ENCODE measurements at places on chromosomes 13 and 19. TPM values are rescaled to one million over a fixed set of nuclear protein-coding genes. Genes with fewer than 3 reads are reported as not detected.

The NLRP5 gene
- not detected for total RNA-seq

The INSR gene
- 22.8 TPM for total RNA-seq

The NXNL1 gene
- not detected for total RNA-seq

The FBXW9 gene
- total RNA-seq = 6.9 TPM

The RASIP1 gene
- total RNA-seq = 15.0 TPM

The PVR gene
- 67.9 TPM for total RNA-seq

The NAA16 gene
- 20.3 TPM for total RNA-seq

The MIA gene
- not detected for total RNA-seq

The CPT1C gene
- total RNA-seq = 6.2 TPM

The WDR88 gene
- total RNA-seq = not detected

The ATP5F1D gene
- 161 TPM for total RNA-seq

The CD209 gene
- 9.2 TPM for total RNA-seq

The ALKBH7 gene
- total RNA-seq = 52.8 TPM

The CPB2 gene
- total RNA-seq = 5.1 TPM

The ZNF556 gene
- not detected for total RNA-seq

The BRCA2 gene
- 10.5 TPM for total RNA-seq

The SPACA7 gene
- total RNA-seq = not detected

The OR4F17 gene
- not detected for total RNA-seq

The TRPC4 gene
- 0.76 TPM for total RNA-seq

All from left lung (tissue), 14 donors.